ENCODE measurements at places on chromosomes 5 and 9.

DNA sequence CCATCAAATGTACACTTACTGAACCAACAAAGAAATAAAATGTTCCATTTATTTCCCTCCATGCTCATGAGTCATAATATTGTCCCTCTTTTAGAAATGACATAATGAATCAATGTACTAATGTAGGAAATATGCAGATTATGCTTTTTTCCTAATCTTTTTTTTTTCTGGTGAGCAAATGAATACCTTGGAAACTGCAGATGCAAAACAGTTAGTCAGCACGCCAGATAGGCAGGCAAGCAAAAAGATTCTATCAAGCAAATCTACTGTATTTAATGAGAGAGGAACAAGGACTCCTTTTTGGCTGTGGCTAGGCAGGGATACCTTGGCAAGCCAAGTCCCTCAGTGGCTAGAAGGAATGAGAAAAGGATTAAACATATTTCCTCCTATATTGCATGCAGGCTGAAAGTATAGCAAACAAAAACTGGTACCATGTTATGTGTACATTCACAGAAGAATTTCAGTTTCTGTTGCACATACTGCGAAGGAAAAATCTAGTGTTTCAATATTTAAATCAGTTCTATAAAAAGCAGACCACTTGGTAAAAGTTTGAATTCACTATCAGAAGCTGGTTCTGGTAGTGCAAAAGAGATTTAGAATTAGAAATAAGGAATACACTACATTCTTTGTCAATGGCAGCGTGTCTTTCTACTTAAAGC lies 605.4 kb downstream of the TLE1 start:
- no peak for DNase-seq

- DNase-seq = no peak
These were observed 716 bp downstream of the STX17 start for GRCh38 chr9:99907208-99907532.

- DNase-seq = no peak
These were observed 18.0 kb upstream of the PRR16 start for GRCh38 chr5:120446068-120446492.

- no peak for DNase-seq
These were observed 15.7 kb downstream of the IL4 start for GRCh38 chr5:132689513-132689912.

DNA sequence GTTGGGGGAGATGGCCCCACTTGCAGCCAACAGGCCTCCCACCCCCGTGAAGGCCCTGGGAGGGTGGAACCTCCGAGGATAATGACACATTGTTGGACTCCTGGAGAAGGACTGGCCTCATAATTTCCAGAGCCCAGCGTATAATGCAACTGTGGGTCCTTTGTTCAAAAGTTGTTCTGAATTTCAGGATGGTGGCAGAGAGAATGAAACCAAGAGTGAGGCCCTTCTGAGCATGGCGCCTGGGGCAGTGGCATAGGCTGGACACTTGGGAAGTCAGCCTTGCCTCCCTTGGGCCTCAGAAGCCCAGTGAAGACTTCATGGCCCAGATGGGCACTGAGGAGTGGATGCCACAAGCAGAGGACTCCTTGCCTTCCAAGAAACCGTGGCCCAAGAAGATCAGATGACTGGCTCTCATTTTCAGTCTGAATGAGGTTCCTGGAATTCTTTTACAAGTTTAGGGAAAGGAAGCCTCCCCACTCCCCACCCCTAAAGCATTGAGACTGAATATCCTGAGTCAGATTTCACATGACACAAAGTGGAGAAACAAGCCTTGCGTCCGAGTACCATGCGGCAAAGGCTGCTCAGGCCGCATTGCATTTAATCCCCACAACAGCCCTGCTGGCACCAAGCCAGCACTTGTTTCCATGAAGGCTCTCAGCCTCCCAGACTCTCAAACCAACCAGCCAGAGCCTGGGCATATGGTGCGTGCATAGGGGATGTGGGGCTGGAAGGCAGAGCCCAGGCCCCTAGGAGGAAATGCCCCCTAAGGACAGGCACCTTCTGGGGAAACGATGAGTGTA lies 96.7 kb upstream of the SMIM23 start:
- no peak for DNase-seq
